CD14-positive monocyte (primary cell): ENCODE measurements at places on chromosomes 4 and X. TPM values are rescaled to one million over a fixed set of nuclear protein-coding genes. Genes with fewer than 3 reads are reported as not detected.
A peak's percentile ranks its signal among the peaks of the same experiment; 100 is the strongest.

Gene TRPC5OS
- polyA plus RNA-seq: not detected

DNA sequence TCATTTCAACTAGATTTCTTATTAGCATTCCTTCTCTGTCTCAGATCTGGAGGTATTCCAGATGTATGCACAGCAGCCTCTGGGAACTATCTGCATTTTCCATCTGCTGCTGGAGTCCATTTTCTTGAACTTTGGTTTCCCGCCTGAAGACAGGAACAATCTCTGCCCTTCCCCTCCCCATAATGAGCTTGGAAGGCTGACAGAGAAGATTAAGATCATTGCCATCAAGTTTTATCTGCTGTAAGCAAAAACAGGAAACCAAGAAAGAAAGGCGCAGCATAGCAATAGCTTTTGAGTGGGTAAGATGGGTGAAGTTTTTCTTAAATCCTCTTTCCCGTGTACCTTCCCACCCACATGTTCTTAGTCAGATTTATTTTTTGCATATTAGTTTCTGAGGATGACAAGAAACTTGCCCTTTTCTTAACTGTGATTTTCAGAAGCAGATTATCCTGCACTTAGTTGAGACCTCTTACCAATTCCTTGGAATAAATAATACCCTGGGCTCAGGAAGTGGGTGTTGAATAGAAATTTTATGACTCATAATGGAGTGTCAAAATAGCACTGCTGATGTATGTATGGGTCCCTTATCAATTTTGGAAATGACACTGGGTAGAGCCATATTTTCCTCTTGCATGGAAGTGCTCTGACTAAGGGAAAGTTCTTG lies 78.3 kb downstream of the CT47B1 start:
- H3K4me3 ChIP-seq: no peak overlapping the region
- no peak for DNase-seq
- H3K27me3 ChIP-seq: no peaks in the 10 kb centered on the region
- peaks cover 13% of the 10 kb centered on the region for H3K4me1 ChIP-seq
- no peak overlapping the region for H3K27ac ChIP-seq
- H3K36me3 ChIP-seq: no peaks in the 10 kb centered on the region

DNA sequence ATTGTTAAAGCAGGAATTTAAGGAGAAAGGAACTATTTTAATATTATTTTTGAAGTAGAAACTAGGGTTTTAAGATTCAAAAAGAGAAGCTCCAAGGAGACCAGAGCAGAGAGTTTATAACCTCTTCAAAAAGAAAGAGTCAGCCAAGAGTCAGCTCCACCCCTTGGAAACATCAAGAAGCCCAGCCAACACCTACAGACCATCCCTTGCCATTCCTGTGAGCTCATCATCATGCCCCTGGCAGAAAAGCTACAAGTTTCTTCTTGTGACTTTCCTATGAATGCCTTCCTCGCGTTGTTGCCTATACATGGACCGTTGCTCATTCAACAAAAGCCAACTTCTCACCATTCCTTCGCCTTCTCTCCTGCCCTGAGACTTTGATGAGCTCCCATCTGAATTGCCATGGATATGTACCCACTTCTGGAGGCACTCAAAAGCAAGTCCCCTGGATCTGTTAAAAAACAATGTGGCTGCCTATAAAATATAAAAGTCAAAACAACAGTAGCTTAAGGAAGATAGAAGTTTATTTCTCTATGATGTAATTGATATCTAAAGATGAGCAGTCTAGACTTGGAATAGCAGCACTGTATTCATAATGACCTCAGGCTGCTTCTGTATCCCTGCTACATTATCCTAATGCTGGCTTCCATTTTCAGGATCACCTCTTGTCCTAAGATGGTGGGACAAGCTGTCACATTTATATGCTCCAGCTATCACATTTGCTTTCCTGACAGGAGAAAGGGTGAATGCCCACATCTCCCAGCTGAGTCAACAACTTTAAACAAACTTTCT lies 20.3 kb downstream of the PLRG1 start:
- no peak overlapping the region for H3K27ac ChIP-seq
- no peaks in the 10 kb centered on the region for H3K27me3 ChIP-seq
- no peak overlapping the region for H3K4me3 ChIP-seq
- no peak for DNase-seq
- H3K36me3 ChIP-seq: no peaks in the 10 kb centered on the region

Gene SH3BGRL
- polyA plus RNA-seq: 100 and 203 TPM in 2 replicates

DNA sequence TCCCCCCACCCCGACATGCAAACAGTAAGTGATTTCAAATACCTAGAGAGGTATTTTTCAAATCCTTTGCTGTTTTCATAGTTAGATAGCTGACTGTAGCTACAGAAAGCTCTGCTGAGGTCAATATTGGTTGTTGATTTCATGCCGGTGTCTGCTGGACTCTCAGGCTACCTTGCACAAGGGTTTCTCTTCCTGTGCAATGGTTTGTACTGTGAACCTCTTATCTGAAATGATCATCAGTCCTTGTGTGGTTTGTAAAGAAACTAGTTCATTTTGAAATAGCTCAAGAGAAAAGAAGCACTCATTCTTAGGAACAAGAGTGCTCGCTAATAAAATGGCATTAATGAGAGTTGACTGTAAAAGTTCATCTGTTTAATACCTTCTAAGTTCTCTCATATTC lies 2.1 kb downstream of the MTM1 start:
- peak overlapping the region; percentile 78 for H3K27ac ChIP-seq
- peaks cover 57% of the 10 kb centered on the region for H3K4me1 ChIP-seq
- no peaks in the 10 kb centered on the region for H3K27me3 ChIP-seq
- no peak for DNase-seq

DNA sequence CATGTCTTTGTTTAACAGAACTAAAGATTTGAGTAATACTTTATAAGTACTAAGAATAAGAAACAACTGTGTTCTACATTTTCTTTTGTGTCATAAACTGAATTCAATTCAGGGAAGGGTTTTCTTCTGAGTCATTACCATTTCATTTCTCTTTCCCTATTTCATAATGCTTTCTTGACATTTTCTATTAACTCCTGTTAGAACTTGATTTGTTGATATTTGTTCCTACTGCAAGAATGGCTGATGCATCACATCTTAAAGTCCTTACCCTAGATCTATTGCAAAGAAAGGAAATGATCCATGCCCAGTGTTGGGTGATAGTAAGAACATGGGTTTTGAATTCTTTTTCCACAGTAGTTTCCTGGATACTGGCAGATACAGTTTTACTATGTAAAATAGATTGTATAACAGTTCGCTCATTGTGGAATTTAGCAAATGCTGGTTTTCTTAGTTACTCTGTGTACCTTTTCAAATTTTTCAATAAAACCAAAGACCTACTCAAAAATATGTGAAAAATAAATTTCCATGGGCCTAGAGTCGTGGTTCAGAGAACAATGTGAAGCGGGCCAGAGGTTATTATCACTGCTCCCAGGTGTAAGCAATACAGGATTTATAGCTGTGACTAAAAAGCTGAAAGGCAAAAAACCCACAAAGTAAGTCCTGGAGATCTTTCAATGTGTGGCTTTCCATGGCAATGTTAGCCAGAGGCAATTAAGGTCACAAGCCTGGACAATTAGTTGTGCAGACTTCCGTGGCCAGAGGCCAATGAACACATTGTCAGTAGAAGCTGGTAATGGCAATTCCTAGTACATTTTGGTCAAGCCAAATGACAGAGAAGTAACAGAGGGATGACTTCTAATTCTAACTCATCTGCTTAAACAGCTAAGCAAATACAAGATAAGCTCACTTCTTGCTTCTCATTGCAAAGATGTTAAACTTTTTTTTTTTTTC lies 127.3 kb upstream of the FAT4 start:
- no peak overlapping the region for H3K27ac ChIP-seq
- no peak overlapping the region for H3K4me3 ChIP-seq
- no peaks in the 10 kb centered on the region for H3K4me1 ChIP-seq

Gene SH3D19
- not detected for polyA plus RNA-seq
